Activated CD4-positive, alpha-beta T cell treated with anti-CD3 and anti-CD28 coated beads, Interleukin-2, amount 50 U/mL, for 24 hours (primary cell): ENCODE measurements at places on chromosomes 11 and 22.

DNA sequence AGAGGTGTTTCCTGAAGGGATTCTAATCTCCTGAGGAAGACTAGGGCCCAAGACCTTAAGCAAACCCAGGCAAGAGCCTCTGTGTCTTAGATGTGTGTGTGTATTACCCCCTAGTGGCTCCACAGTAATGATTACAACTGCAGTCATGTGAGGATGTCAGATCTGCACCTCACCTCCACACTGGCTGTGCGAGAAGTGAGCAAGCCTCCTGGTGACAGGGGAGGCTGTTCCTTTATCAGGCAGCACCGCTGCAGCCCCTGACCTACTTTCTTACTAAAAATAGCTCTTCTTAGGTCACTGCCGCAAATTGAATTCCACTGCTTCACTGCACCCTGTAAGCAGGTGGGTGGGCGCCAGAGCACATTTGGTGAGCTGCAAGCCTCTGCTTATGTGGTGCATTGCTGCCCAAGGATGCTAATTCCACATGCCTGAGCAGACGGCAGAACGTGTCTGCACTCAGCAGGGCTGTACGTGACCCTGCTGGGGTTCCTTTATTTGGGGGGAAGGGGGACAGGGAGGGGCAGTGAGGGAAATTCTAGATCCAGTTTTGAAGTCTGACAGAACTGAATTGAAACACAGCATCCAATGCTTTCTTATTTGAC, 112.4 kb downstream of the KCNC1 start:
- no peak for DNase-seq

DNA sequence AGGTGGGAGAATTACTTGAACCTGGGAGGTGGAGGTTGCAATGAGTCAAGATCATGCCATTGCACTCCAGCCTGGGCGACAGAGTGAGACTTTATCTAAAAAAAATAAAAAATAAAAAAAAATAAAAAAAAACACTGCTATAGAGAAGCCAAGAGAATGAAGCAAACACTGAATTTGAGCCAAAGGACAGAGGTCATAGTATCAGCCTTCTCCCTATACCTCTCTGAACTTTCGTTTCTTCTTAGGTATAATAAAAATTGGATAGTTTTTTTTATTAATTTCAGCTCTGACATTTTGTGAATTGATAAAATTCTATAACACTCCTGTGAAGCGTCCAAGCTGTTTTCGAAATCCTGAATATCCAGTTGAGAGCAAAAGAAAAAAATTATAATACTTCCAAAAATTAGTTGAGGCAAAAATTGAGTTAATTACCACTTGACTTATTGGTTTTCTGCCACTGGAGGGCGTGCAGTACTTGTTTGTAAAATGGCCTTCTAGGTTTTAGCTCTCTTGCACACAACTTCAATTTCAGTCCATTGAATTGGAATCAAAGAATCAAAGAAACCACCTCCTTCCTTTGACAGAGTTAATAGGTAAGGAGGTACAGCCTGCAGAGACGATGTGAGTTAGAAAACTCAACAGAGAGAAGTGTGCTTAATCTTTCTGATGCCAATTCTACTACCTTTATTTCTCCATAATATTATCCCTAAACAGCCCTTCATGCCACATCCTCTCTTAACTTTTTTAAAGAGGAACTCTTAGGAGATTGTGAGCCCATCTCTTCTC, 143.2 kb downstream of the BBOX1 start:
- DNase-seq = no peak

- DNase-seq = no peak
Measured at GRCh38 chr11:83456075-83456474, 169.9 kb upstream of the CCDC90B start.

- no peak for DNase-seq
Measured at GRCh38 chr11:117486059-117486458, 158.4 kb downstream of the CEP164 start.

GRCh38 chr11:12134236-12134585, 23.8 kb downstream of the MICAL2 start:
- DNase-seq = no peak
